Activated naive CD8-positive, alpha-beta T cell treated with anti-CD3 and anti-CD28 coated beads for 36 hours (primary cell): ENCODE measurements at places on chromosomes 2 and 18. TPM values are rescaled to one million over a fixed set of nuclear protein-coding genes. Genes with fewer than 3 reads are reported as not detected.

DNA sequence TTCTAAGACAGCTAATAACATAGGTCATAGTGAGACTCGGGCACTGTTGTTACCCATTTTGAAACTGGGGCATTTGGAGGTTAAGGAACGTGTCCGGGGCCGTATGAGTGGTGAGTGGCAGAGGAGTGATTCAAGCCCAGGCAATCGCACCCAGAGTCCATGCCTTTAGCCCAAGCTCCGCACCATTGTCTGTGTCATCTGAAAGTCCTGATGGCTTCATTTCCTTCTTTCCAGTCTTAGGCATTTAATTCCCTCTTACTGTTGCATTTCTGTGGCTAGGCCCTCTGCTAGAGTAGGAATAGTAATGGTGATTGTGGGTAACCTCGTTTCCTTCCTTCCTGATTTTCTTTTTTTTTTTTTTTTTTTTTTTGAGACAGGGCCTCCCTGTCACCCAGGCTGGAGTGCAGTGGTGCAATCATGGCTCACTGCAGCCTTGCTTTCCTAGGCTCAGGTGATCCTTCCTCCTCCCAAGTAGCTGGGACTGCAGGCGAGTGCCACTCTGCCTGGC lies 49.8 kb upstream of the ASB1 start:
- no peak for DNase-seq

DNA sequence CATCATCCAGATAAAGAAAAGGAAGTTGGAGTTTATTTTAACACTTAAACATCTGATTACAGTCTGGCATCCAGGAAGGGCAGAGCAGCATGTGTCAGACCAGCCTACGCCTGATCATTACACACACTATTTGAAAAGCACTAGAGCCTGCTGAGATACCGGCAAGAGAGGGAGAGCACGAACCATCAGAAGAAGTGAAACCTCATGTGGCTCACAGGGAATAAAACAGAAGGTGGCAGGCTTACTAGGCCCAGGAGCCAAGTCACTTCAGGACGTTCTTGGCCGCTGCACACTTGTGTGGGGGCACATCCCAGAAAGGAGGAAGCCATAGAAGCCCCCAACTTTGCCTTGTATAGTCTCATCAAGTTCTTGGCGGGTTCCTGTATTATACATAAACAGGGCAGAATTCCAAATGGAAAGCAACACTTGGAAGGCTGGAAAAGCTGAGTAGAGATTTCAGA lies 105.5 kb downstream of the UGGT1 start:
- no peak for DNase-seq

GRCh38 chr2:221554769-221555493 lies 17.2 kb downstream of the EPHA4 start:
- no peak for DNase-seq

GRCh38 chr2:217920879-217921603 lies 81.8 kb downstream of the TNS1 start:
- DNase-seq, result no peak

DNA sequence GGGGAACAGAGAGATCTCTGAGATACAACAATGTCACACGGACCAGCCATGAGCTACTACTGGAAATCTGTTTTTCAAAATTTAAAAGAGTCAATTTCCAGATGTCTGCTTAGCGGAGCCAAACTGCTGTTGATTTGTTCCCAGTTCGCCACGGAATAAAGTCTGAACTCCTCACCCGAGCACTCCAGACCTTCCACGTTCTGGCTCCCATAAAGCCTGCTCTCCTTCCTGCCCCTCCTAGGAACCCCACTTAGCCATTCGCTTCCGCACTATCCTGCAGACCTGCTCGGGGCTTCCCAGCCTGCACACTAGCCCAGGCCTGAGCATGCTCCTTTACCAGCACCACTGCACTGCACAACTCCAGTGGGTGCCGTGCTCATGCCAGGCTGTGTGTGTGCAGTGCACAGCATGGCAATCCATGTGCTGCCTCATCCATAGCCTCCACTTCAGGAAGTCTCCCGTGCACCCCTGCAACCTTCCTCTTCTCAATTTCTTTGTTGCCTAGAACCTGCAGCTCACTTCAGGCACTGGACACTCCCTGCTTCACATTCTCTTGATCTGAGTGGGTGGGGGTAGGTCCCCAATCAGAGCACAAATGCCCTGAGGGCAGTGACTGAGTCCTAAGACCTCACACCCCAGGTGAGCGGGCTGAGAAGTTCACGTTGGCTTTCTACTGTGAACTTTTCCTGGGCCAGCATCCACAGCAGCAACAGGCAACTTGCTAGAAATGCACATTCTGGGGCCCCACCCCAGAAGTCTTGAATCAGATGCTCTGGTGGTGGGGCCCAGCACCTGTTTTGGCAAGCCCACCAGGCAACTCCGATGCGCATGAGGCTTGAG lies 53.7 kb downstream of the ZBTB7C start:
- DNase-seq, result no peak

- DNase-seq, result no peak
Observed at GRCh38 chr2:98926601-98927000, 9.4 kb downstream of the CRACDL start.

GRCh38 chr2:43905371-43905803 lies 66.6 kb downstream of the ABCG8 start:
- no peak for DNase-seq

- DNase-seq, result no peak
Observed at GRCh38 chr2:10016001-10016801, 27.1 kb upstream of the KLF11 start.

DNA sequence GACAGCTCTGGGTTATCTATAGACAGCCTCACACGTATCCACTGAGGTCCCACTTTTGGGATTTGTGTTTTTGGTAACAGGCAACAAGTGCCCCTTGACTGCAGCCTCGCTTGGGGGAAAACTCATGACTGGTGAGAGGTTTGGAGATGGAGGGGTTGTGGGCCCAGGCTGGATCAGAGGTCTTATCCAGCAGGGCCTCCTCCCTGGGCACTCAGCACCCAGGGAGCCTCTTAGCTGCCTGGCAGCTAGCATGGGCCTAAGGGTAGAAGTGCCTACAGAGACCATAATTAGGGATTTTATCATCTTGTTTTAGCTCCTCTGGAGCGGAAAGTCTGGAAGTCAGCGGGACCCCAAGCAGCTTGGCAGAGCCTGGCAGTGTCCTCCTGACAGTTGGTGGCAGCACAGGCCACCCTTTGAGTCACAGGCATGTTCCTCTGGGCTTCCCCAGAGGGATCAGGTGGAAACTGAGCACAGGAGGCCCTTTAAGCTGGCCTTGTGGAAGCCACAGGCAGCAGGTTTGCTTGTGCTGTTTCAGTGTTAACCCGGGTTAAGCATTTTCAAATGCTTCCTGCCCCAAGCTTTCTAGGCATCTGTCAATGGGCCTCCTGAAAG lies 143.1 kb downstream of the KCTD1 start:
- no peak for DNase-seq

DNA sequence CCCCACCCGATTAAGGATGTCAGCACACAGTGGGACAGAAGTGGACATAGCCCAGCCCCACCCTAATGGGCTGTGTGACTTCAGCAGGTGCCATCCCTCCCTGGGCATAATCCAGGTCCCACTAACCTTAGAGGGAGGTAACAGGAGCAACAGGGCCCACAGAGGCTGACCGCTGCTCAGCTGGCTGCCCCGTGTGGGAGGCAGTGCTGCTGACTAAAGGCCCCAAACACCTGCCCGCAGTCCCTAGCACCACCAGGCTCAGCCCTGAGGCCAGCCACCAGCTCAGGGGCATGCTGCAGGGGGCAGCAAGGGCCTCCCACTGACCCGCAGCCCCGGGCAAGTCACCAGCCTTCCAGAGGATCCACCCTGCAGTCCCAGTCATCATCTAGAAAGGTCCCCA lies 14.6 kb downstream of the BIN1 start:
- no peak for DNase-seq

GRCh38 chr2:190159453-190159852 lies 96.9 kb upstream of the MSTN start:
- DNase-seq, result no peak

DNA sequence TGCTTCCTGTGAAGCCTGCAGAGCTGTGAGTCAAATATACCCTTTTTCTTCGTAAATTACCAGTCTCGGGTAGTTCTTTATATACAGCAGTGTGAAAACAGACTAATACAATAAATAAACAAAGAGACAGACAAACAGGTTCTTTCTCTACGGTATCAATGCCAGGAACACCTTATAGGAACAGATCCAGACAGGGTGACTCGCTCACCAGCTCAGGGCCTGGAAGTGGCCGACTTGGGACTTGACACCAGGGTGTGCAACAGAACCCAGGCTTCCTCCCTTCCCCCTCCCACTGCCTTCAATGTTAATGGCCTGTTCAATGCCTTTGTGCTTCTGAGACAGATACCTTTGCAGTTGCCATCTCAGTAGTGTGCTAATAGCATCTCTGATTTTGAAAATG lies 309.5 kb downstream of the ALK start:
- no peak for DNase-seq

DNA sequence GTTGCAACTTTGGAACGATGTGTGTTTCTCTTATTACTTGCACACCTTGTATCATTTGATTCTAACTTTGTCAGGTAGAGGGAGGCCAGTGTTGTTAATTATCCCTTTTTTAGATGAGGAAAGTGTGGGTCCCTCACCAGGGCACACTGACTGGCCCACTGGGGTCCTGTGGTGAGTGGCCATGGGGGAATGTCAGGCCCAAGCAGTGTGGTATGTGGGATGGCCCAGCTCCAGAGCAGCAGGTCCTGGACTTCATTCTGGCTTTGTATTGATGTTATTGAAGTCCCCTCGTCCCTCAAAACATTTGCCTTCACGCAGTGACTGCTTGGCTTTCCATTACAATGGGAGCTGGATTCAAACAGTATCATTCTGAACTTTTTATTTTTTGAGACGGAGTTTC lies 11.7 kb downstream of the NCK2 start:
- no peak for DNase-seq

DNA sequence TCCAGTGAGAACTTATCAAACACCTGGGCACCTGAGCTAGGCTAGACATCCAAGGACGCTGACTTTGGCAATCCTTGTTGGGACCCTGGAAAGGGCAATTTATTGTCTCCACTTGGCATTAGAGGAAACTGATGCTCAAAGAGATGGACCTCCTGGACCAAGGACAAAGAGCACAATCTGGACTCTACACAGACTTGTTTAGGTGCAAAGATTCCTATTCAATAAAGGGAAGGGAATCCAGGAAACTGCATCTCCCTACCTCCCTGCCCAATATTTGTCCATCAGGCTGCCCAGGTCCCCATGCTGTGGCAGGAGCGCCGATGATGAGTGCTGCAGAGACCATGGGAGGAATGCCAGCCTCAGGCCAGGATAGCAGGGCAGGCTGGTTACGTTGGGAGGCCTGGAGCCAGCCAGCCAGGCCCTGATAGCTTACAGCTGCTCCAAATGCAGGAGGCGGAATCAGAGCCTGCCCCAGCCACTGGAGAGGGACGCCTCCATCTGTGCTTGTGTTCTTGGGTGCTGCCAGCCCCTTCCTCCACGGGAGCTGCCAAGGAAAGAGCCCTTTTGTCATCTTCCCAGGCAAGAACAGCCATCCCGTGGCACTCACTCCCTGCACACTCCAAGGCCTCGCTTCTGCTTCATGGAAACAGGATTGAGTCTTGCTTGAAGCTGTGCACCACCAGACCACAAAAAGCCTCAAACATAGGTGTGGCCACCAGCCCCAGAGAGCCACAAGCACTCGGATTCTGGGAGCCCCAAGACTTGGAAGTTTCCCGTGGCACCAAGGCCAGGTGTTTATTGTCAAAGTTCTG lies 60.0 kb downstream of the HS1BP3 start:
- DNase-seq, result no peak

GRCh38 chr18:64380117-64380516 lies 231.2 kb upstream of the LINC00305 start:
- no peak for DNase-seq

GRCh38 chr18:67456711-67457110 lies 59.8 kb downstream of the DSEL start:
- DNase-seq, result no peak

DNA sequence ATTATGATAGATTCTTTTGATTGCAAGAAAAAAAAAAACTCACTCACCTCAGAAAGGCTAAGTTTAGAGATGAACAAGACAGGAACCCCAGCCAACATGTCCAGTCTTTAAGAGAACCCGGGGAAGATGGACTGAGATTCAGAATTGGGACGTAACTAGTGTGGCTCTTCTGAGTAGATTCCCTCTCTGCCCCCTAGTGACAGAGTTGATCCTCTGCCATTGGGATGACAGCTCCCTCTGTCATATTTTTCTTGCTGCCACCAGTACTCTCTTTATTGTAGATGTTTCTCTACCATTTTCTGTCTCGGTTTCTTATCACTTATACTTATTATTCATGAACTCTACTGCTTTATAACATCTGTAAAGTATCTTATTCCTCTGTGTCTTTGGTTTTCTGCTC lies 77.7 kb downstream of the GULP1 start:
- peak; percentile 1 for DNase-seq

DNA sequence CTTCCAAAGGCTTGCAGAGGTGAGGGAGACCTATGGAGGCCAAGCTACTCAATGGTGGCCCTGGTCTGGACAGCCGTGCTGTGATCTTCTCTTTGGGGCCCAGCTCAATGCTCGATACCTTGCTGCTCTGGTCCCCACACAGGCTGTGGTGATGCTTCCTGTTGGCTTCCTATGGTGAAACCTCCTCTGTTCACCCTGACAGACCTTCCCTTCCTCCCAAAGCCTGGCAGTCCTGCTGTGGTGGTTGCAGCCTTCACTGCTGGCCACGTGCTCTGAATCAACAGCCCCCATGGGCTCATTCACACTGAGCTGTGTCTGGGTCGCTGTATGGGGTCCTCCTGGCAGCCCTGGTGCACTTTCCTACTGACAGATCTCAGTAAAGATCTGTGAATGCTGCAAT lies 31.0 kb upstream of the GALR1 start:
- DNase-seq, result no peak

Gene DES
- total RNA-seq, result 0.39 TPM

Gene ICOS
- total RNA-seq, result 99.2 TPM

Gene TBR1
- not detected for total RNA-seq

Gene RAX
- not detected for total RNA-seq

Gene SCYGR4
- not detected for total RNA-seq

Gene SNTG2
- 3.6 TPM for total RNA-seq

Gene RNF152
- 0.42 TPM for total RNA-seq

Gene FSHR
- total RNA-seq, result not detected

Gene SCN9A
- total RNA-seq, result not detected

Gene UGT1A4
- not detected for total RNA-seq

Gene UGT1A6
- not detected for total RNA-seq

Gene CAPN14
- total RNA-seq, result 0.42 TPM

Gene OBSL1
- 2.0 TPM for total RNA-seq
